T-helper 1 cell (primary cell): ENCODE measurements at places on chromosomes 13 and 19.

- DNase-seq = no peak
These were observed 250.7 kb downstream of the TBC1D4 start for GRCh38 chr13:75231235-75231634.

DNA sequence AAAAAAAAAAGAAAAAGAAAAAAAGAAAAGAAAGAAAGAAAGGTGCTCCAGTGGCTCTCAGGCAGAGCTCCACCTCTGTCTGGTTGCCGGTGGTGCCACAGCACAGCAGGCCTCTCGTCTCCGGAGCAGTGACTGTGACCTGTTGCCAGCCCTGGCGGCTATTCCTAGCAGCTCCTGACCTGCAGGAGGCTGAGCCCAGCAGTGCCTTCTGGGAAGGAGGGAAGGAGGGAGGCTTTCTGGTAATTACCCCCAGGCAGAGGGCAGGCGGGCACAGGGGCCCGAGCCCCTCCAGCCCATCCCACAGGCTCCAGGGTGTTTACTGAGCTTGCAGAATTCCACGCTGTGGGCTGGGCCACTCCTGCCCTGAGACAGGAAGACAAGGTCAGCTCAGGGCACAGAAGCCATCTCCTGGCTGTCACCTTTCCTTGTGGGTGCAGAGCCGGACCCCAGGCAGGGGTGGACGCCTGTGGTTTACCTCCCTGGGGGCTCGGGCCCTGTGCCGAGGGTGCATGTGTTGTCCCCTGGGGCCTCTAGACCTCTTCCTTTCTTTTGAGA lies 77.9 kb downstream of the GNG7 start:
- DNase-seq = no peak

GRCh38 chr19:58585442-58586132 lies 12.5 kb upstream of the MZF1 start:
- no peak for DNase-seq

DNA sequence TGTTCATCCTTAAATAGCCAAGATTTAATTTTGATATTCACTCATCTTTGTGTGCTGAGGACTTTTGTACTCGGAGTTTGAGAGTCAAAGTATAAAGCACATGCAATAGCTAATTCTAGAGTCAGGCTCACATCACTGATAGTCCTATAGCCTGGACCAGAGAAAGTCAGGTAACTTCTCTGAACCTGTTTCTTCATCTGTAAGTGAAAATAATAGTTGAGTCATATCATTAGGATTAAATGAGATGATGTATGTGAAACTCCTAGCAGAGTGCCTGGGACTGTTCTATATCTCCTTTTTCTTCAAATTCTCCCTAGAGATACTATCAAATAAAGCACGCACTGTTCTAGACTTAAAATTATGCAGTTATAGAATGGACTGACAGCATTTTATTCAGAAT lies 9.0 kb downstream of the CHAMP1 start:
- DNase-seq = no peak

DNA sequence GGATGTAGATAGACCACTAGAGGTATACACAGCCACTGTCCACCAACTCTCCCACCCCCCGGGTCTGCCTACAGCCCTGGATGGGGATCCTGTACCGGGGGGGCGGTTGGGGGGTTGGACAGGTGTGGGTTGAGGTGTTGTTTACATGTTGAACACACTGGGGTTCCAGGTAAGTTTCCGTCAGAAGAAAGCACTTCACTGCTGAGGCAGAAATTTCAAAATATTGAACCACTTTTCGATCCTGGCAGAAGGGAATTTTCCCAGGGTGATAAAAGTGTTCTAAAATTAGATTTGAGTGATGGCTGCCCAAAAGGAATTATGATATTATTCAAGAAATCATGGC lies 6.6 kb upstream of the CEACAM16 start:
- no peak for DNase-seq

GRCh38 chr13:35856721-35857364 lies 274.3 kb downstream of the DCLK1 start:
- no peak for DNase-seq

GRCh38 chr13:32390048-32390447 lies 37.9 kb downstream of the N4BP2L1 start:
- no peak for DNase-seq

GRCh38 chr13:46507981-46508380 lies 45.0 kb upstream of the LRCH1 start:
- DNase-seq = no peak

DNA sequence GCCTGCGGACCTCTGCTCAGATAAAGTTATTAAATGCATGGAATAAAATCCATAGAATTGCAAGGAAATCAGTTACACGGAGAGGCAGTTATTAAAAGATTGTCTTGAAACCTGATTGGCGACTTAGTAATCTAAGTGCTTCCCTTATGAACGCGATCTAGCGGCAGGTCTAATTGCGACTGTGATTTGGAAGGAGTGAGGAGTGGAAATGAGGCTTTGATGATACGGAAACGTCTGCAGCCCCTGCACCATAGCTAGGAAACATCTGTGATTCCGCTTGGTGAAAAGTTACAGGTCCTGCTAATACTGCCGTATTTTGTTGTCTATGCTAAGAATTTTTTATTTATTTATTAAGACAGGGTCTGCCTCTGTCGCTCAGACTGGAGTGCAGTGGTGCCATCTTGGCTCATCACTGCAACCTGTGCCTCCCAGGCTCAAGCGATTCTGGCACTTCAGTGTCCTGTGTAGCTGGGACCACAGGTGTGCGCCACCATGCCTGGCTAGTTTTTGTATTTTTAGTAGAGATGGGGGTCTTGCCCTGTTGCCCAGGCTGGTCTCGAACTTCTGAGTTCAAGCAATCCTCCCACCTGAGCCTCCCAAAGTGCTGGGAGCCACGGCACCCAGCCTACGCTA lies 887 bp downstream of the NDUFS7 start:
- no peak for DNase-seq

DNA sequence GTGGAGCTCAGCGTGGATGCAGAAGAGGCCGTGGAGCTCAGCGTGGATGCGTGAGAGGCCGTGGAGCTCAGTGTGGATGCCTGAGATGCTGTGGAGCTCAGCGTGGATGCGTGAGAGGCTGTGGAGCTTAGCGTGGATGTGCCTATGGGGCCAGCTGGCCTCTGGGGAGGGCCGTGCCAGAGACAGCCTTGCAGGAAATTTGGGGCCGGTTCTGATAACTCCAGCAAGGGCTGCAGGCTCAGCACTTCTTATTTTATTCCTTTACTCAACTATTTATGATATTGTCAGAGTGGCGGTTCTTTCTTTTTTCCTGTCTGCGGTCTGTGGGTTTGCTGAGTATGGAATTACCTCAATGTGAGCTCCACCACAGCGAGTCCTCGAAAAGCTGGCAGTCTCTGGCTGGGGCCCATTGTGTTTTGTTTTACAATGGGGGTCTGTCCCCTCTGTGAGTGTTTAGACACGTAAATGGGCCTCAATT lies 17.8 kb upstream of the TMEM255B start:
- DNase-seq = no peak

- no peak for DNase-seq
These were observed 759.9 kb downstream of the GPC5 start for GRCh38 chr13:92158346-92158745.

GRCh38 chr19:4059453-4059871 lies 7.2 kb downstream of the ZBTB7A start:
- no peak for DNase-seq

DNA sequence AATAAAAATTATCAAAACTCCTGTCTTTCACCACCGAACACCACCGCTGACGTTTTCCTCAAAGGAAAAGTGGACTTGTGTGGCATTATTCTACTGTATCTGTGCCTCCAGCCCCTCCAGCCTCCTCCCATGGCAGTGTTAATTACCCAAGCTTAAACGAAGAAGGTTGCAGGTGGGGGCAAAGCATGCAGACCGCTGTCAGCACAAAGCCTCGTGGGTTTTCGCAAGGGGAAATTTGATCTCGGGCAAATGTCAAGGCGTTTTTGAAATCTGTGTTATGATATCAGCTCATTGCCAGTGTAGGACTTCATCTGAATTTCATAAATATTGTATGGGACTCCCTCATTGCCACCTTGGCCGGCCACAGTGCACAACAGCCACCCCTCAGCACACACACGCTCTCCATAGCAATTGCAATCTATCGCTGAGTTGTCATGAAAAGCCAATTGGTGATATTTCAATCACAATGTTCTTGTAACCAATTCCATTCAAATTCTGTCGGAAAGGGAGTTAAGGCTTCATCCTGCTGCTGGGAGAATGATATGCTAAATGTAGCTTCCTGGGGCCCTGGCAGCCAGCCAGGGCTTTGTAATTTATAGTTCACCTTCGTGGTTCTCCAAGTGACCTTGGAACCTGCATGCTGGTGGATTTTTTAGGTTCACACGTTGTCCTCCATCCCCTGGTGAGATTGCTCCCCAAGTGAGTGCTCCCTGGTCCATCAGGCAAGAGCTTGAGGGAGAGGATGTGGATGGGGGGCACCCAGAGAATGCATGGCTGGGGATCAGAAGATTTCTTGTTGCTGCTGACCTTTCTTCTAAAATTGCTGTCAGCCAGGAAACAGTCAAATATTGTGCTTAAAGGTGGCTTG lies 16.6 kb downstream of the CHST8 start:
- DNase-seq = no peak

DNA sequence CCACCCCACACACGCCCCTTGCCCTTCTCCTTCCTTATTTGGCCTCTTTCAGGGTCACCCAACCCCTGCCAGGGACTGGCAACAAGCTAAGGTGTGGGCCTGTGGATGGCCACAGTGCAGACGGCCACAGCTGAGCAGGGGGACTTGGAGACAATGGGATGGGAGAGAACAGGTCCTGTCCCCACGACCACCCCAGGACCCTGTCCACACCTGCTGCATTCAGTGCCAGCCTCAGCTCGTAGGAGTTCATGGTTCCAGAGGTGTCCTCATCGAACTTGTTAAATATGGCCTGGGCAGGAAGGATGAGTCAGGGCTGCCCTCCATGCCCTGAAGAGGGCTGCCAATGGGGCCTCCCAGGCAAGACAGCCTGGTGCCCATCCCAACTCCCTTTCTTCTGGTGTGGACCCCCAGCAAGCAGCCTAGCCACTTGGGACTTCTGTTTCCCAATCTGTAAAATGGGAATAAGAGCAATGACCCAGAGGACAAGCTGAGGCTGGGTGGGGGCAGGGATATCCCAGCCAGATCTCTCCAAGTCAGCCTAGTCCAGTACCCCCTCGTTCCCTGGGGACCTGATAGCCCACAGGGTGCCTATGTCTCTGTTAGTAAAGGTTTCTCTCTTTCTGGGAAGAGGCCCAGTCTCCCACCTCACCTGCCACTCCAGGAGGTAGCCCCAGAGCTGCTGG lies 10.6 kb downstream of the CAPN12 start:
- no peak for DNase-seq

DNA sequence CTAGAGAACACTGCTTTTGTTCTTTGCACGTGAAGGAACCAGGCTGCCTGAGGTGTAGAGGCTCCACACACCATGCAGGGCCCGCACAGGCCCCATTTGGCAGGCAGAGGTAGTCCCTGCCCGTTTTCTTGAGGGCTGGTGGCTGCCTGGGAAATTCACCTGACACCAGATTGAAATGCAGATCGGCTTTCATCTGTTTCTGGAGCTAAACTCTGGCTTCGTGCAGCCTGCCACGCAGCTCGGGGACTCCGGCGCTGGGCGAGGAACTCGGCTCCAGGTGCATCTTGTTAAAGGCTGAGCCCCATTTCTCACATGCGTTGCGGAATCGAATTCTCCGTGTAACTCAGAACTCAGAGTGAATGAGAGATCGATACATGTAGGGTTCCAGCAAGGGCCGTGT lies 37.7 kb downstream of the ATP11A start:
- no peak for DNase-seq

GRCh38 chr13:57511603-57512002 lies 119.9 kb upstream of the PCDH17 start:
- DNase-seq = no peak

DNA sequence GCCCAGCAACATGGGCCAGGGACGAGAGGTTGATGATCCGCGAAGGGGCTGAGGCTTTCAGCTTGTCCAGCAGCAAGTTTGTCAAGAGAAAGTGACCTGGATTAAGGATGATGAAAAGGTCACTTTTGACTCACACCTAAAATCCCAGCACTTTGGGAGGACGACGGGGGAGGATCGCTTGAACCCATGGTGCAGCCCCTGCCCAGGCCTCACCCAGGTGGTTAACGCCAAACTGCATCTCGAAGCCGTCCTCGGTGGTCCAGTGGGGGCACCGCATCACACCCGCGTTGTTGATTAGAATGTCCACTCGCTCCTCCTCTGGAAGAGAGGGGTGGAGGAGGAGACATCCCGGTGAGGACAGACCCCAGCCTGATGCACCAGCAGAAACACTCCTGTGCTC lies 10.4 kb upstream of the GP6 start:
- no peak for DNase-seq

DNA sequence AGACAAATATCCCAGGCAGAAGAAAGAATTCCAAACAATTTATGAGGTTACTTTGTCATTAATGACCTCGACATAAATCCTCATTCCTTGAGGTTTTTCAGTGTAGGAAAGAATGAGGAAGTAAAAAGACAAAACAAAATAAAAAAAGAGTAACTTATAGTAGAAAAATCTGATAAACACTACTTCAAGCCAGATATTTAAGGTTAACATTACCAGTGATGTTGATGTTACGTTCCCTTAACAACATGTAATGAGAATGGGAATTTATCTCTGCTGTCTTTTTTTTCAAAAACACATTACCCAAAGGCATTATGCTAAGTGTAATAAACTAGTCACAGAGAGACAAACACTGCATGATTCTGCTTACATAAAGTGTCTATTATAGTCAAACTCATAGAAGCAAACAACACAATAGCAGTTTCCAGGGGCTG lies 935.1 kb downstream of the SLITRK1 start:
- DNase-seq = no peak

DNA sequence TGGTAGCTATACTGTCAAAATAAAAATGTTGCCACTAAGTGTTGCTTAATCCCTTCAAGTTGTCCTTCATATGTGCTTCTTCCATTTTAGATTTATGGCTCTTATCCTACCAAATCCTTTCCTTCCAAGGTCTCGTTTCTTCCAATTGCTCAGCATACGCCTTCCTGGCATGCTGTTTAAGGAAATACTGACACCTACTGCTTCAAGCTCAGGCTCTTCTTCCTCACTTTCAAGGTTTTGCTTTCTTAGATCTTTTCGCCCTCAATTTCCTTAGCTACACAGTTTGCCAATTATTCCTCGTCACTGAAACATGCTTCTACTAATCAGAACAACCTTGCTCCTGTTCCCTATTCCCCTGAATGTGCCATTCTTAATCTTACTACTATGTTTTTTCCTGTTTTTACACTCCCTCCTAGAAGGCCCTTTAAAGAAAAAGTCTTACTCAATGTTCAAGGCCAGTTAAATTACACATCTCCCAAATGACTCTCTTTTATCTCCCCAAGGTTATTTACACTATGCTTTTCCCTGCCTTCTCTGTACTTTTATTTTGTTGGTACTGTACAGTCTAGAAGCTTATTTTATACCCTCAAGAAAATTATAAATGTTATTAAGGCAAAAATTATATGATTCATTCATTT lies 343.1 kb downstream of the MZT1 start:
- DNase-seq = no peak

DNA sequence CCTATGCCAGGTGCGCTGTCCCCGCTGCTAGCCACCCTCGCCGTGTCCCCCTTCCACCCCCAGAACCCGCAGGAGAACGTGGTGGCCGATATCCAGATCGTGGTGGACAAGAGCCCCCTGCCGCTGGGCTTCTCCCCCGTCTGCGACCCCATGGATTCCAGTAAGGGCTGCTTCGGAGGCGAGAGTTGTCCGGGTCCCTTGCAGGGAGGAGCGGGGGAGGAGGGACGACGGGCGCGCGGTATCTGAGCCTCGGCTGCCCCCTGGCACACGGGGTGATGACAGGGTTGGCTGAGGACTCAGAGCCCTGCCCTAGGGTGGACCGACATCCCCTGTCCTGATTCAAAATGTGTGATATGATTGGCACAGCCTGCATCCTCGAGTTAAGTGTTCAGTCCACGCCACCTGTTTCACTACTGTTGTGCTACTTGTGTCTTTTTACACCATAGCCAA lies 653 bp downstream of the MVB12A start:
- DNase-seq = no peak

- no peak for DNase-seq
These were observed 3.3 kb upstream of the MISP start for GRCh38 chr19:747432-748273.
